Eye (tissue), 1 donor: ENCODE measurements at places on chromosomes 7 and 10.

GRCh38 chr10:21289271-21289670 is 236.2 kb downstream of the SKIDA1 start:
- no peak for DNase-seq

DNA sequence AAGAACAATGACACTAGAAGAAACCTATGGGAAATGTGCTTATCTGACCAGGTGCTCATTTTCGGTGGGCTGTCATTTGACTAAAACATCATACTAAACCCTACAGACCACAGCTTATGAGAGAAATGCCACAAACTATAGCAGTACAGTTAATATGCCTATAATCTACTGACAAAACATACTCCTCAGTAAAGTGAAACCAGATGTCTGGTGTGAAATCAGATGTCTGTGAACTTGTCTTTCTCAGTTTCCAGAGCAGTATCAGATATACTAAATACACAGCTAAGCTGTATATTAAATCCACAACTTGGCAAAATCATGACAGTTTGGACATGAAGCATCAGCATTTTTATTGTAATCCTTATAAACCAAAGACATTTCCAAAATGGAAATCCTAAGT is 3.3 kb downstream of the IMMP2L start:
- peak; percentile 53 for DNase-seq

DNA sequence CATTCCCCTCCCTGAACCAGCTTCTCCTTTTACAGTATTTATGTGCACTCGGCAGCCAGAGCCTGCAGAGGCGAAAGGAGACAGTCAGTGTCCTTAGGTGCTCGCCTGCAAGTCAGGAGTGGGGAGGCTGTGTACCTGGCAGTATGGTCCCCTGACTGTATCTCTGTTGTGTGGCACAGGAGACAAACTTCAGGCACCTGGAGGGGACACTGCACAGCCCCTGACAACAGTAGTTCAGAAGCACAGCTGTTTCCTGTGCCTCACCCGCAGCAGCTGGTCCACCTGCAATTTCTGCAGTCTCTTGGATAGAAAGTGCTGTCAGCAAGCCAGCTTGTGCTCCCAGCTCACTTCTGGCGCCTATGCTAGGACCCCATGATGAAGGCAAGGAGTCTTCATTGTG is 73.4 kb upstream of the LAMB4 start:
- DNase-seq: no peak

- DNase-seq: peak; percentile 72
These were observed 258.6 kb downstream of the PAXIP1 start for GRCh38 chr7:154744256-154744860.

DNA sequence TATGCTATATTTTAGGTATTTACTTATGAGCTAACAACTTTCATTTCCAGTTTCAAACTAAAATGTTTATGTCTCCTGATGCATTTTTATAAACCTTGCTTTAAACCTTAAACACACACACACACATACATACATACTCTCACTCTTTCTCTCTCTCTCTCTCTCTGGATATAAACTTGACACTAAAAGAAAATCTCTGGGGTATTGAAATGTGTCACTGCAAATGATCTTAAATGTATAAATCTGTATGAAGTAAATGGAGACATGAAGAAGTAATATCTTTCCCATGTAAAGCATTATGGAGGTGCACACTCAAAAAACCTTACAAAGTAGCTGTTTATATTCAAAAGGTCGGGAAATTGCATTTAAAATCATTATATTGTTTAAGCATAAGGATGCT is 37.0 kb downstream of the RELN start:
- no peak for DNase-seq

- no peak for DNase-seq
These were observed 193.4 kb upstream of the LRRN3 start for GRCh38 chr7:110897538-110897937.

- no peak for DNase-seq
These were observed 593.8 kb upstream of the ANKRD30A start for GRCh38 chr10:36531621-36532020.

DNA sequence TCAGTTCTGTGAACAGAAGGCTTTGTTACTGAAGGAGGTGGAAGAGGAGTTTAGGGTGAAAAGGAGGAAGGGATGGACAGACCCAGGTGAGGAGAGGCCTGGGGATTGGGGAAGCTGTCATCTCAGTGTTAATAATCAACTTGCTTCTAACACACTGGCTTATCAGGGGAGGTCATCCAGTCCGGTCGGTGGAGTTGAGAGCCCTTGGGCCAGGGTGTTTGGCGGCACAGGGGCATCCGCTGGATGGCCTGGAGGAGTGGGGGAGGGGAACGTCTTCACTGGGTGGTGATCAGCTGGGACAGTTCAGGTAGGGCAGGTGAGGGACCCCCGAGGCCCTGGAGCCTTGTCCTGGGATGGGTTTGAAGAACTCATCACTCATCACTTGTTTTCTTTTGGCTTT is 33.9 kb downstream of the SHH start:
- DNase-seq: no peak

- DNase-seq: no peak
These were observed 18.6 kb downstream of the WDR37 start for GRCh38 chr10:1074748-1075308.

DNA sequence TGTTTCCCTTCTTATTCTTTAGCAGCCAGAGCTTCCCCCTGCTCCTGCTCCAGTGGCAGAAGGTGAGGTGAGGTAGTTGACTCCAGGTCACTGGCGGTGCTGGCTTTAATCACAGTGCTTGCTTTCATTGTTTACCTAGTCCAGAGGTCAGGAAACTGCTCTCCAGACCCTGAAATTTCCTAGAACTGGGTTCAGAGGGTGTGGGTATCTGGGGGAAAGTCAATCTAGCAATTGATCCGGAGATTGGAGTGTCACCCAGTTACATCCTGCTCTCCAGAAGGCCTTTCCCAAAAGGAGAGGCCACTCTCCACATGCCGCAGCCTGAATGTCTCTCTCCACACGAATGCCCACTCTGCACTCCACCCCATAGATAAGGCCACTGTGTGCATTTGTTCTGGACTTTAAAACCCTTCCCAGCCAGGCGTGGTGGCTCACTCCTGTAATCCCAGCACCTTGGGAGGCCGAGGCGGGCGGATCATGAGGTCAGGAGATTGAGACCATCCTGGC is 2.1 kb upstream of the MBL2 start:
- no peak for DNase-seq

GRCh38 chr10:29617880-29618340 is 16.9 kb downstream of the SVIL start:
- DNase-seq: peak; percentile 49

- peak; percentile 17 for DNase-seq
These were observed 37.0 kb upstream of the CNNM1 start for GRCh38 chr10:99292159-99292558.

GRCh38 chr7:98230746-98231471 is 19.7 kb downstream of the BHLHA15 start:
- no peak for DNase-seq

GRCh38 chr10:113041841-113042750 is 92.0 kb downstream of the TCF7L2 start:
- no peak for DNase-seq

- DNase-seq: no peak
These were observed 47.7 kb downstream of the TBXAS1 start for GRCh38 chr7:139876622-139877283.

GRCh38 chr10:8171008-8171407 is 116.5 kb downstream of the GATA3 start:
- no peak for DNase-seq

DNA sequence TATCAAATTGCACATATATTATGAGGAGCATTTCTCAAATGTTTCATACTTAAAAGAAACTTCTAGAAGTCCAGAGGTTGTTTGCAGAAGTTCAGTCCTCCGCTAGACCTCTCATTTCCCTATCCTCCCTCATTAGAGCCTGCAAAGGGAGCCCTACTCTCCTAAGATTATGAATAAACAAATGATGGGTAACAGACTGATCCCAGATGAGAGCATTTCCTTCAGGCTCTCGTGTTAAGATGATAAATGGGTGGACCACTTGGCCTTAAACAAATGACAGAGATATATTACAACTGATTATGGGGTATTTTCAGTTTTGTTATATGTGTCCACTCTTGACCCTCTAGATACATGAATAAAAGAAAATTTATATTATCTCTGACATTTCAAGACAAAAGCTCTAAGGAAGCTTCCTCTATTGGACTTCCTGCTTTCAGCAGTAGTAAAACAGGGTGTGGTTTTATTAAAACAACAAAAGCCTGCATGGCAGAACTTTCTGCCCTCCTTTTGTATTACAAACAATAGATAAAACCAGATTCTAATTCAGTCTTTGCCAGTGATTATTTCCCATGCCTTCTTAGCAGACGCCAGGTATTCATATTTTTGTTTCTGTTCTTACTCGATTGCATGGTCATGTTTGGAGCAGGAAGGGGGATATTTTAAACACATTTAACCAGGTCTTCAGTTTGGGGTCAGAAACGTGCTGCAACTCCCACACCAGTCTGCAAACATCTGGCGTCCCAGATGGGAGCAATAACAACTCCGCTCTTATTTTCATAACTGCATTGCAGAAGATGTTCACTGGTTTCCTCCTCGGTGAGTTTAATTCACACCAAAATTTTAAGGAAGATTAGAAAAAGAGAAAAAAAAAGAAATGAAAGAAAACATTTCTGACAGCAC is 52.4 kb upstream of the FAM204A start:
- peak; percentile 16 for DNase-seq

DNA sequence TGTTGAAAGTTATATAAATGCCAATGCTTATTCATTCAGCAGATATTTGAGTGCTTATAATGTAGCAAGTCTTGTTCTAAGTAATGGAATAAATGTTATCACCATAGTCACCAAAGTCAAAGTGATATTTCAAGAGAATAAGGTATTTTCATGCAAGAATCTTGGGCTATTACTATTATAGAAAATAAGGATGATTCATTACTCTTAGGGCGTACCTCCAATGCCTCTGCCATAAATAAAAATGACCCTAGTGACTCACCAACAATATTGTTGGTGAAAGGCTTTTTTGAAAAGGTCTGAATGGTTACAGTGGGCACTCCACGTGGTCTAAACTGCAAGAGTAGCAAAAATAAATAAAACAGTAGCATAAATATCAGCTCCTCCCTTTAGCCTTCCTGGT is 68.4 kb downstream of the RALA start:
- DNase-seq: no peak

- no peak for DNase-seq
These were observed 27.0 kb downstream of the ZNF786 start for GRCh38 chr7:149063476-149063875.

DNA sequence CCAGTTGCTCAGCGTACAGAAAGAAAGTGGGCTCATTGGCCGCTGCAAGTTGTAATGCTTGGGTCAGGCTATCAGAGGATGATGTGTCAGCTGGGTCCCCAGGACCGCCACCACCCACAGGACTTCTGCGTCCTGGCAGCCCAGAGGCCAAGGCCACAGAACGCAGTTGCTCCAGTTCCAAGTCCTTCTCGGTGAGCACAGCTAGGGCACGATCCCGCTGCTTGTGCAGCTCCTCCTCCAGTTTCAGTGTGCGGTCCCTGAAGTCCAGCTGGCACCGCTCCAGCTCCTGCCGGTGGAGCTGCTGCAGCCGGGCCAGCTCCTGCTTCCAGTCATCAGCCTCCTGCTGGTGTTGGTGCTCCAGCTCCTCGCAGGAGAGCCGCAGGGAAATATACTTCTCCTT is 3.0 kb downstream of the GCC1 start:
- no peak for DNase-seq

DNA sequence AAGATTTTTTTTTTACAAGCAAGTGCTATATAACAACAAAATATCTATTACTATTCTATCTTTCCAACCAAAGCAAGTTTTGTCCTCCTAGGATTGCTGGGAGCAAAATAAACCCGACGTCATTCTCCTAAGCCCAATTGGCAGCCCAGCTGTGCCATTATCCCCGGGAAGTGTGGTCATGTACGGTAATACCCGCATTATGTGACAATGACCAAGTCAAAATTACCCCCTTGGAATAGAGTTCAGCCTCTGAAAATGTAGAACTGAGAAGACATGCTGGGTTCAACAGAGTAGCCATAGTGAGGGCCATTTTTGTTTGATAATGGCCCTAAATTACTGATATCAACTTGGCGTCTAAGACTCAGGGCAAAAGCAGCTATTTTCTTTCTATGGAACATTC is 215.5 kb downstream of the LRRTM3 start:
- no peak for DNase-seq

DNA sequence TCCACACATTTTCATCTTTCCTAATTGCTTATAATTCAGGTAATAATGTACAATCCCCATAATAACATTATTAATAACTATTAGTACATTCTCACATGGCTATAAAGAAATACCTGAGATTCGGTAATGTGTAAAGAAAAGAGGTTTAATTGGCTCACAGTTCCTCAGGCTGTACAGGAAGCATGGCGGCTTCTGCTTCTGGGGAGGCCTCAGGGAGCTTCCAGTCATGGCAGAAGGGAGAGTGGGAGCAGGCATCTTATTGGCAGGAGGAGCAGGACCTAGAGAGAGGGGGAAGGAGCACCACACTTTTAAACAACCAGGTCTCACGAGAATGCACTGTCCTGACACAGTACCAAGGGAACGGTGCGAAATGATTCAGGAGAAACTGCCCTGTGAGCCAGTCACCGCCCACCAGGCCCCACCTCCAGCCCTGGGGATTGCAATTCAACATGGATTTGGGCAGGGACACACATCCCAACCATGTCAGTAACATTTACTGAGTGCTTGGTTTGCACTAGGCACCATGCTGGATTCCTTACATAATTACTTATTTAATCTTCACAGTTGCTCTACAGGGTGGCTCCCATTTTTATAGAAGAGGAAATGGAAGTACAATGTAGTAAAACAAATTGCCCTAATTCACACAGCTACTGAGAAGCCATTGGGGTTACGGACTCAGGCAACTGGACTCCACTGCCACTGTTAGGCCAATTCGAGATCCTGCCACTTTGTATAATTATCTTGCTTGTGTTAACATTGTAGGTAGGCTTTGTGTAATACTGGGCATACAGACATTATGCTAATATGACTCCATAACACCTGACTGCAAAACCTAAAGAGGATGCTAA is 8.7 kb upstream of the ESYT2 start:
- DNase-seq: no peak

DNA sequence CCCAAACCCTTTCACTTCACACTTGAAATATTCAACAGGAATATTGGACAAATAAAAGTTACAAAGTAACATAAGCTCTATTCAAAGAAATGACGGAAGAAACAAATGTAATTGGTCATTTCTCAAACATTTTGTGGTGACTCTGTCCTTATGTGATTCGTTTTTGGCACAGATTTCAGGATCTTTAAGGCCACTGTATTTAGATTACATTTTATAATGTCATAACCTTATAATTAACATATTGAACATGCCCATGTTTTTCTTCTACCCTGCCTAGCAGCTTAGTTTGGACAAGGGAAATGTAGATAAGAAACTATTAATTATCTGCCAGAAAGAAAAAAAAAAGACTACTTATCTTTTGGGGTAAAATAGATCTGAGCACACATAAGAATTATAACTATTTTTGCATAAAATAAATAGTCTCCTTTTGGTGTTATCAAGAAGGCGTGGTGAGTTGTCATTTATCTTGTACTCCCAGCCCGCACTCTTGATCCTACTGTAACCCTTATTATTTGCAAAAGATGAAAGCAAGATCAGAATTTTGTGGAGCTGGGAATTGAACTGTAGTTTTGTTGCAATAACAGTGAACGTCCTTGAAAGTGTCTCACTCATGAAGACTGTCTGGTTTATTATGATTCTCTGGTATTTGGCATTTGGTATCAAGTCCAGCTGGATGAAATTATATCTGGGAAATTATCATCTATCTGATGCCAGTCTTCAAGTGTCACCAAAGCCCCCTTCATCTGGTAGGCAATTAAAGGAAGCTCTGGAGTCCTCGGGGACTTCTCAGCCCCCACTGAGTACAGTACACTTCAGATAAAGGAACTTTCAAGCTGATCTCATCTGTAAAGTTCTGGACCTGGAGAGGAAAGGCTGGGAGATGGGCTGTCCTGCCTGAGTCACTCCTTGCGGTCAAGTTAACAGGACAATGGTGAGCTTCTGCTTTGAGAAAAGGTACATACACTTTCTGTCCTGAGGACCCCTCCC is 175.7 kb upstream of the INHBA start:
- DNase-seq: no peak
